ENCODE measurements at places on chromosomes 5 and 9. TPM values are rescaled to one million over a fixed set of nuclear protein-coding genes. Genes with fewer than 3 reads are reported as not detected.

GRCh38 chr9:131589124-131589711, 43.9 kb downstream of the PRRT1B start:
- H3K27me3 ChIP-seq, result no peaks in the 10 kb centered on the region
- H3K4me3 ChIP-seq, result no peak overlapping the region
- peaks cover 2% of the 10 kb centered on the region for H3K36me3 ChIP-seq

GRCh38 chr5:126562823-126563222, 32.2 kb downstream of the ALDH7A1 start:
- DNase-seq, result no peak
- H3K27me3 ChIP-seq, result no peaks in the 10 kb centered on the region
- no peak overlapping the region for H3K4me3 ChIP-seq
- no peak overlapping the region for H3K27ac ChIP-seq
- peaks cover 24% of the 10 kb centered on the region for H3K4me1 ChIP-seq
- H3K36me3 ChIP-seq, result peaks cover 69% of the 10 kb centered on the region

- H3K4me1 ChIP-seq, result peaks cover 39% of the 10 kb centered on the region
- peaks cover 6% of the 10 kb centered on the region for H3K36me3 ChIP-seq
- no peak overlapping the region for H3K27ac ChIP-seq
- DNase-seq, result no peak
- no peaks in the 10 kb centered on the region for H3K27me3 ChIP-seq
Measured at GRCh38 chr5:171649075-171649401, 136.6 kb upstream of the SMIM23 start.

DNA sequence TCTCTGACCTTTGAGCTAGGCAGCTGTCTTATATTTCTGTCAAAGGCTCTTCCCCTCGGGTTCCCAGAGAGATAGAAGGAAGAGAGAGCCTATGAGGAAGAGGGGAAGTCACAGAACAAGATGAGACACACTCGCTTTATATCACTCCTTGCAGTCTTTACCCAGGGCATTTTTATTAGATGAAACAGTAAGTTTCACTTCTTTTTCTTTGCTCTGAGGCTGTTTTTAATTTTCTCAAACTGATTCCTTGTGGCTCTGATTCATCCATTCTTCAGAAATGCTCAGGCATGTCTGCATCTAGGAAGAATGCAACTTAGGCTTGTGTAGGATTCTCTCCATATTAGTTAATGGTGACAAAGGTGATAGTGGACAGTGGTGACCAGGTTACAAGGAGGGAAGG, 132.9 kb upstream of the CHD1 start:
- DNase-seq, result no peak
- H3K4me3 ChIP-seq, result no peak overlapping the region
- no peaks in the 10 kb centered on the region for H3K4me1 ChIP-seq

DNA sequence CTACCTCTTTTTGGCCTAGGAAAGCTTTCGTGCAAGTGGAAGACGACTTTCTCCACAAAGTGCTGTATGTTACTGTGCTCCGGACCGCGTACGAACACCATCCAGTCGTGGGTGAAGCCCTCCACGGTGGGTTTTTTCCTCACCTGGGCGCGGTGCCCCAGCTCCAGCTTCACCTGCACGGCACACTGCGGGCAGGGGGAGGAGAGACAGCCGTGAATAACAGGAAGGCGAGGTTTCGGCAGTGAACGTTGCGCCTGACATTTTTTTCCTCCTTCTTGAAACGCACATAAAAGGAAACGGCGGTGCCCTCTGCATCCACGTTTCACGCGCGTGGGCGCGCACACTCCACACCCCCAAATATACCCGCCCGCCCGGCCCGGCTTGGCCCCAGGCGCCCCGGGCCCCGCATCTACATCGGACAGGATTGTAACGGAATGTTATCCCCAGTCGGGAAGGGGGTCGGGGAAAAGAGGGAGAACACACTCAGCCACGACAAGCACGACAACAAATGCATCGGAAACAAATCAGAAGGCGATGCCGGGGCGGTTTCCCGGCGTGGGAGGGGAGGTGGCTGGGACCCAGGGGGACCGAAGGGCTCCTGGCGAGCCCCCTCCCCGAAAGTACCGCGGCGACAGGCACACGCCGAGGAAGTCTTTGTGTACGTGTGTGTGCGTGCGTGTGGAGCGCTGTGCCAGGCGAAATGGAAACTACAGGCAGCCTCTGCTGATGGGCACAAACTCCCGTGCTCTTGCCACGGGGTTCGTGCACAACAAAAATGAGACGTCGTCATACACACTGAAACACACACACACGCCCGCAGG, 1.4 kb downstream of the MLLT3 start:
- peaks cover 29% of the 10 kb centered on the region for H3K4me1 ChIP-seq
- DNase-seq, result no peak
- H3K27ac ChIP-seq, result no peak overlapping the region
- no peaks in the 10 kb centered on the region for H3K36me3 ChIP-seq
- H3K27me3 ChIP-seq, result peaks cover 62% of the 10 kb centered on the region

The PCSK5 gene
- 17.8 TPM for total RNA-seq

The PRELID2 gene
- 14.5 TPM for total RNA-seq

DNA sequence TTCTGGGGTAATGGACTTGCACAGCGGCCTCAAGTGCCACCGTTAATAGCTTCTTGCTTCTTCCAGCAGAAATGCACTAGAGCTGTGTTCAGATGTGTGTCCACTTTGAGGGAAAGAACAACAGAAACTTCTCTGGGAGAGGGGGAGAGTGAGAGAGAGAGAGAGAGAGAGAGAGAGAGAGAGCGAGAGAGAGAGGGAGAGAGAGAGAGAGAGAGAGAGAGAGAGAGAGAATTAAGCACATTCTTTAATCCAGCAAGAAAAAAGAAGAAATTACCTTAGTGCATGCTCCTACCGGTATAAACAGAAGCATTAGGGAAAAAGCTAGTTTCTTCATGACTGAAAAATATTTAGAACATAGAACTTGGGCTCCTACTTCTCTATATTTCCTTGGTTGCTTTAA, 418.8 kb downstream of the MAN2A1 start:
- peaks cover 22% of the 10 kb centered on the region for H3K4me1 ChIP-seq
- H3K36me3 ChIP-seq, result no peaks in the 10 kb centered on the region
- DNase-seq, result no peak
- no peak overlapping the region for H3K27ac ChIP-seq
- no peaks in the 10 kb centered on the region for H3K27me3 ChIP-seq

- H3K4me3 ChIP-seq, result no peak overlapping the region
- H3K36me3 ChIP-seq, result peaks cover 4% of the 10 kb centered on the region
- no peak overlapping the region for H3K27ac ChIP-seq
- H3K4me1 ChIP-seq, result no peaks in the 10 kb centered on the region
- H3K27me3 ChIP-seq, result no peaks in the 10 kb centered on the region
- no peak for DNase-seq
Measured at GRCh38 chr5:53902296-53902907, 342.0 kb downstream of the NDUFS4 start.

The COL27A1 gene
- 36.9 TPM for total RNA-seq

The STPG3 gene
- total RNA-seq, result 0.21 TPM

GRCh38 chr9:100426189-100426529, 784 bp upstream of the MSANTD3 start:
- 0 out of 2 replicates have a peak, but pooled peaks cover 2% of the 10 kb centered on the region for H3K36me3 ChIP-seq
- peak overlapping the region; percentile 92 for H3K4me3 ChIP-seq
- H3K27me3 ChIP-seq, result no peaks in the 10 kb centered on the region
- H3K27ac ChIP-seq, result peak overlapping the region; percentile 35

The CHSY3 gene
- total RNA-seq, result 0.98 TPM

The TLE4 gene
- total RNA-seq, result 50.9 TPM

GRCh38 chr5:35617435-35618303, at the start of gene SPEF2:
Gene SPEF2 (plus strand): TSS chr5:35617863. CDS start chr5:35617998, 135 bp downstream.
- H3K27me3 ChIP-seq, result peaks cover 68% of the 10 kb centered on the region
- no peaks in the 10 kb centered on the region for H3K36me3 ChIP-seq
- DNase-seq, result peak; percentile 90
- H3K4me3 ChIP-seq, result peak within 1 kb of the TSS; percentile 94
- H3K4me1 ChIP-seq, result peaks cover 4% of the 10 kb centered on the region
- no peak within 1 kb of the TSS for H3K27ac ChIP-seq

The TRIM14 gene
- total RNA-seq, result 18.4 TPM

DNA sequence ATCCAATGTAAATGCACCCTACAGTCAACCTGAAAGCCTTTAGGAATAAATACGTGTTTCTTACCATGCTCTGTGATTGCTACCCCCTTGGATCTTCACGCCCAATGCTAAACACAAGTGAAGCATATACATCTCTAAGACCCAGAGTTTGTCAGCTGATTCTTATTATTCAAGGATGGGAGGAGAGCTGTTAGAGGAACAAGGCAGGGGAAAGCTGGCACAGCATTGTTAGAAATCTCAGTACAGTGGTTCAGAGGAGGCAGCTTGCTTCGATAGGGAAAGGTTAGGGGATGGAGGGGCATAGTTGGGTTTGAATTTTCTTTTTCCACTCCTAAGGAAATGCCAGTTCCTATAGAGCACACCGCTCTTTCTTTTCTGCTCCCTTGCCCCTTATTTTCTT, 16.7 kb upstream of the TAF11L2 start:
- no peak for DNase-seq
- 0 out of 2 replicates have a peak overlapping the region, but pooled peaks have one; percentile 8 for H3K27ac ChIP-seq
- H3K4me1 ChIP-seq, result peaks cover 7% of the 10 kb centered on the region
- H3K27me3 ChIP-seq, result no peaks in the 10 kb centered on the region
- no peaks in the 10 kb centered on the region for H3K36me3 ChIP-seq
- no peak overlapping the region for H3K4me3 ChIP-seq

DNA sequence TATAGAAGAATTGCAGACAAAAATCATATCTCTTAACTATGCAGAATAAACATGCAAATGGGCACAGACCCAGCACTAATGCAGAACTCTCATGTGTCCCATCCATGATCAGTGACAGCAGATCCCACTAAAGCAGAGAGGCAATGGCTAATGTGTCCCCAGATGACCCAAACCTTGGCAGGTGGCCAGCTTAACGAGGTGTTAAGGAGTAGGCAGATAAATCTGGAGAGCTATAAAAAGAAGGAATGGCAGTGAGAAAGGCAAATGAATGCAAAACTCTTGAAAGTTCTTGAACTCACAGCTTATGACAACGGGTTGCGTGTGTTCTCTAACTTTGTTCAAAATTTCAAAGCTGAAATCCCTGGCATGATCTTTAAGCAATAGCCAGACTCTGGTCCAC, 265.4 kb downstream of the RASEF start:
- DNase-seq, result no peak
- no peak overlapping the region for H3K27ac ChIP-seq
- 0 out of 2 replicates have a peak, but pooled peaks cover 4% of the 10 kb centered on the region for H3K4me1 ChIP-seq
- peaks cover 10% of the 10 kb centered on the region for H3K36me3 ChIP-seq

The KLF9 gene
- 0.82 TPM for total RNA-seq

All from WTC11 (cell line).